ENCODE measurements at places on chromosomes 7 and 10.

DNA sequence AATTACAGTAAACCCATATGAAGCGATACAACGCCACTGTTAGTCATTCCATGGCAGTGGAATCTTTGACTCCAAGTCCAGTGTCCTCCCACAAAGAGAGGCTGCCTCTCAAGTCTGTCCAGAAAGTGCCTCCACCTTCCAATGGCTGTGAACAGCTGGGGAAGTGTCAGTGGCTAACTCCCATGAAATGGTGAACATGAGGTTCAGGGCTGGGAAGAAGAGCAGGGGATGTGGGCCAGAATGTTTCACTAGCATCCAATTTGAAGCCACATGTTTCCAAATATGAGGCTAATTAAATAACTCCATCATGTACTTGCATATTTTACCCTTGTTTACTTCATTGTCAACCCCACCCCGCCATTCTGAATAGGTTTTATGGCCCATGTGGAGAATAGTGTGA lies 53.1 kb upstream of the CHST15 start:
- DNase-seq: no peak

- DNase-seq: no peak
Measured at GRCh38 chr10:131994435-131994834, 12.7 kb upstream of the BNIP3 start.

- no peak for DNase-seq
Measured at GRCh38 chr7:54869523-54869922, 110.5 kb upstream of the SEC61G start.

- DNase-seq: no peak
Measured at GRCh38 chr10:64265961-64266360, 744.8 kb downstream of the REEP3 start.

- DNase-seq: no peak
Measured at GRCh38 chr7:148356303-148356702, 234.3 kb upstream of the C7orf33 start.

DNA sequence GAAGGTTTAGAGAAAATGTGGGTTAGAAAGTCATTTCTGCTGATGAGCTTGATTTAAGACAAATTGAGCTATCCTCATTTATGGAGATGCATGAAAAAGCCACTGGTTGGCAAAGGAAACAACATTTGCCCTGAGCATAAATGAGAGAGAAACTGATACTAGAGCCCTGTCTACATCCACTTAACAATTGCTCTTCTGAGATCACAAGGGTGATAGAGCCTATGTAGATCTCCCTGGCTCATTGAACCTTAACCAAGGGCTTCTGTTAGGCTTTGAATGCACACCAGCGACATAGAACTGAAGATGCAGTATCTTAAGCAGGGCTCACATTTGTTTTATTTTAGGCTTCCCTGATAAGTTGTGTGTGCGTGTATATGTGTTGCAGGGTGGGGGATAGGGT lies 35.0 kb downstream of the GPR141 start:
- DNase-seq: no peak

GRCh38 chr7:144830024-144830785 lies 5.6 kb downstream of the TPK1 start:
- no peak for DNase-seq

GRCh38 chr10:126101736-126102135 lies 205.4 kb downstream of the FANK1 start:
- DNase-seq: no peak

- DNase-seq: no peak
Measured at GRCh38 chr7:106041140-106041717, 70.9 kb downstream of the SYPL1 start.

DNA sequence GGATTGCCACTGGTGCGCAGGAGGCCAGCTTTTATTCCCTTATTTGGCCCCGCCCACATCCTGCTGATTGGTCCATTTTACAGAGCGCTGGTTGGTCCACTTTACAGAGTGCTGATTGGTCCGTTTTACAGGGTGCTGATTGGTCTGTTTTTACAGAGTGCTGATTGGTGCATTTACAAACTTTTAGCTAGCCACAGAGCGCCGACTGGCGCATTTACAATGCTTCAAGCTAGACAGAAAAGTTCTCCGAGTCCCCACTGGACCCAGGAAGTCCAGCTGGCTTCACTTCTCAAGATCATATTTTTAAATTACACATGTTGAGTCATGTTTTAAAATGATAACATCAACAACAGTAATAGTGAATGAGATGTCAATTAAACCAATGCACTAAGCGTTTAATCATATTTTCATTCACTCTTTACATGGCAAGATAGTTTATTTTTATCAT lies 128.3 kb downstream of the CUBN start:
- no peak for DNase-seq

DNA sequence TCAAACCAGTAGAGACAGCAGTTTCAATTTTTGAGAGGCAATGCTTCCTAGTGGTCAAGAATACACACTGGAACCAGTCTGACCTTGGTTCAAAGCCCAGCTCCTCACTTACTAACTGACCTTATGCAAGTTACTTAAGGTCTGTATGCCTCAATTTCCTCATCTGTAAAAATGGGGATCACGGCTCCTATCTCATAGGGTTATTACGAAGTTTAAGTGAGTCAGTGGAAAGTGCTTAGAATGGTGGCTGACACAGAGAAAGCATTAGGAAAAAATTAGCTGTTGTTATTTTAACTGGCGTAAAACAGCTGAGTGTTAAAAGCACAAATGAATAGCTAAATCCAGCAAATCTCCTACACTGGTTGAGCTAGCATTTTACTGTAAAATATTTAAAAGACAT lies 162.4 kb upstream of the LAMB4 start:
- no peak for DNase-seq

GRCh38 chr7:137791930-137792329 lies 54.8 kb downstream of the DGKI start:
- DNase-seq: no peak

All from activated naive CD4-positive, alpha-beta T cell (primary cell).